ENCODE measurements at places on chromosomes 6 and 20.
A peak's percentile ranks its signal among the peaks of the same experiment; 100 is the strongest.

- DNase-seq = no peak
These were observed 11.4 kb downstream of the SYTL3 start for GRCh38 chr6:158661156-158661685.

DNA sequence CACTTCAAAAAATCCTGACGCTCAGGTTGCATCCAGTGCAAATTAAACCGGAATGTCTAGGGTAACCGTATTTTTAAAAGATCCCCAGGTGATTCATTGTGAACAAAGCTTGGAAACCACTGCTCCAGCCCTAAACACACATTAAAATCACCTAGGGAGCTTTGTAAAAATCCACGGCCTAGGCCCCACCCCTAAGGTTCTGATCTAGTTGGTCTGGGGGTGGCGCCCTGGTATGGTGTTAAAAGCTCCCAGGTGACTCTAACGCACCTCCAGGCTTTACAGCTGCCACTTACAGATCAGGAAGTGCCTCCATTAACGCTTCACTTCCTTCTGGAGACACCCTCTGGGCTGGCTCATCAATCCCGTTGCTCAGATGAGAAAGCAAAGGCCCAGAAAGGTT is 92.2 kb downstream of the GRM4 start:
- no peak for DNase-seq

GRCh38 chr6:146026873-146027272 is 2.0 kb upstream of the GRM1 start:
- no peak for DNase-seq

DNA sequence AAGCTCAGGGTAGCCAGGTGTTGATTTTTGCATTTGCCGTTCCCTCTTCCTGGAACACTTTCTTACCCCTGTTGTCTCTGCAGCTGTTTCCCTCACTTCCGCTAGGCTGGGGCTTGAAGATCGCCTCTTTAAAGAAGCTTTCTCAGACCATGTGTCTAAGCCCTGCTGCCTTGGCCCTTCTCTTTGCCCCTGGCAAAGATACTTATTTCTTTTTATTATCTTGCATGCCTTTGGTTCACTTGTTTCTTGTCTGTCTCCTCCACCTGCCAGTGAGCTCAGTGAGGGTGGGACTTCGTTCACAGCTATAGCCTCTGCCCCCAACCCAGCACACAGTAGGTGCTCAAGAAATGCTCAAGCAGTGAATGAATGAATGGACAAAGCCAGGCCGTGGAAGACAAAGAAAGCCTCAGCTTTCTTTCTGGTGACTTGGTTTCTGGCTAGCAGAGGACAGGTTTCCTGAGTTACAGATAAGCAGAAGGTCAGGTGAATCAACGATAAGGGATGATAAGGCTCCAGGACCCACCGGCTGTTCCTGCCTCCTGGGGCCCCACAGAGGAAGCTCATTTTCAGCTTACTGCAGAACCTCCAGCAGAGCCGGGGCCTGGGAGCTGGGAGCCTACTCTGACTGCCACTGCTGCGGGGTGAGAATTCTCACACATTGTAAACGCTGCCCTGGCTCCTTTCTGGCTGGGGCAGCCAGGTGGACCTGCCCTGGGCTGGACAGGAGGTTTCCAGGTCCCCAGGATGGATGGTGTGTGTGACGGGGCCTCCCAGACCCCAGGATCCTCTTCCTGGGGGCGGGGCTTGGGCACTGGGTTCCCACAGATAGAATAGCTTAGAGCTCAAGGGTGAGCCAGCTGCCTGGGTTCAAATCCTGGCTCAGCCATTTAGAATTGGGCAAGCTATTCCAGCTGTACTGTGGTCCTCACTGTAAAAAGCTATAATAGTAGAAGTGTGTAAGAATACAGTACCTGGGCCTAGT is 29.8 kb downstream of the SNAI1 start:
- DNase-seq = no peak

GRCh38 chr20:33281550-33282146 is 1.4 kb upstream of the BPIFB1 start:
- DNase-seq = no peak

DNA sequence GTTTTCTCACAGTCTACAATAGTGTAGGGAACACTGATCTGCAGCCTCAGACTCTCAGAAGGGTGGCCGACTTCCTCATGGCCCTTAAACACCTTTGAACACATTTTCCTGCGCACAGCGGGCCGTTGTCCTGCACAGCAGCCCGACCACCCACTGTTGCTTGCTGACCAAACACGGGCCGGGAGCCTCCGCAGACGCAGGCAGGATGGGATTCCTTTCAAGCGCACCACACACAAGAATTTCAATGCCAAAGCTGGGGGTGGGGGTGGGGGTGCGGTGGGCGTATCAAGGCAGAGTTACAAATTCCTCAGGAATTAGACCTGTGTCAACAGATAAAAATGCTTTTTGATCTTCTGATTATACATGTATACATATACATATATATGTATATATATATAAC is 74.5 kb downstream of the HUS1B start:
- DNase-seq = no peak

- no peak for DNase-seq
These were observed 88.6 kb downstream of the WASF1 start for GRCh38 chr6:110090876-110091275.

GRCh38 chr6:22067671-22068070 is 229.2 kb downstream of the PRL start:
- DNase-seq = no peak

DNA sequence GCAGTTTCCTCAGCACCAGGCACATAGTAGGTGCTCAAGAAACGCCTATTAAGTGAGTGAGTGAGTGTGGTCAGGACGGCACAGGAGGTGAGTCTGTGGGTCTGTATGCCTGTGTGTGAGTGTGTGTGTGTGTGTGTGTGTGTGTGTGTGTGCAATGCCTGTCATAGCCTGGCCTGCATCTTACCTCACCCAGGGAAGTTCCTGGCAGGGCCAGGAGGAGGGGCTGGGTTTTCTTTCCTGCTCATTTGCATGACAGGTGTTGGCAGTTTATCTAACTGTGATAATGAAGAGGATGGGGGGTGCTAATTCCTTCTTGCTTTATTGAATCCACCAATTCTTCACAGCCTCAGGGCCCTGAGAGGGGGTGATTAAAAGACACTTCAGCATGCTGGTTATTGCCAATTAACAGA is 146.7 kb upstream of the MLN start:
- no peak for DNase-seq

GRCh38 chr6:135280375-135281136 is 99.4 kb downstream of the MYB start:
- DNase-seq = no peak

GRCh38 chr6:158780246-158780884 is 38.8 kb downstream of the EZR start:
- no peak for DNase-seq

GRCh38 chr6:72619883-72620696 is 1.8 kb upstream of the KCNQ5 start:
- DNase-seq = no peak

DNA sequence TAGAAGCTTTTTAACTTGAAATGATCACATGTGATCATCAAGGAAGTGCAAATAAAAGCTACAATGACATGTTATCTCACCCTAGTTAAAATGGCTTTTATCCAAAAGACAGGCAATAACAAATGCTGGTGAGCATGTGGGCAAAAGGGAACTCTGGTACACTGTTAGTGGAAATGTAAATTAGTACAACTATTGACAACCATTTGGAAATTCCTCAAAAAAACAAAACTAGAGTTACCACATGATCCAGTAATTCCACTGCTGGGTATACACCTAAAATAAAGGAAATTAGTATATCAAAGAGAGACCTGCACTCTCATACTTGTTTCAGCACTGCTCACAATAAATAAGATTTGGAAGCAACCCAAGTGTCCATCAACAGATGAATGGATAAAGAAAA is 108.7 kb downstream of the HTR1B start:
- no peak for DNase-seq

GRCh38 chr6:23087471-23087870 is 518.1 kb downstream of the HDGFL1 start:
- no peak for DNase-seq

- peak; percentile 48 for DNase-seq
These were observed 62.3 kb upstream of the SNX9 start for GRCh38 chr6:157760589-157761330.

DNA sequence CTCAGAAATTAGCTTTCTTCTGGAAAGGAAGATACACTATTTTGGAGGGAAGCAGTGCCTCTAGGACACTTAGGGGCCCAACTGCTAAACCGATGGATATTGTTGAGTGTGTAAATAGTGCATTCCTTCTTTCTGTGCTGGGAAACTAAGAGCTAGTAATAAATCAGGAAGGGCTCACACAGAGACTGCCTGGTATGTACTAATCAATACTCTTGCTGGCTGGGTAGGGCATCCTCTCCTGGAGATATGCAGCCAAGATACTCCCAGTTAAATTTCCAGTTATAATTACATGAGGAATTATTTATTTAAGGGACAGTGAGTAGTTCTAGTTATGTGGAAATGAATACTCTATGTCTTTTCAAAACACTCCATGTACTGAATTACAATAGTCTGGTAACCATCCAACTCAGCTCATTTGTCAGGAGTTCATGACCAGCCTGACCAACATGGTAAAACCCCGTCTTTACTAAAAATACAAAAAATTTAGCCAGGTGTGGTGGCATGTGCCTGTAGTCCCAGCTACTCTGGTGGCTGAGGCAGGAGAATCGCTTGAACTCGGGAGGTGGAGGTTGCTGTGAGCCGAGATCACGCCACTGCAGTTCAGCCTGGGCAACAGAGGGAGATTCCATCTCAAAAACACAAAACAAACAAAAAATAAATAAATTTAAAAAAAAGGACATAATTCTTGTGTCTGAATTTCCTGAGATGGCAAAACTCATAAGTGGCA is 100.0 kb downstream of the OR2B2 start:
- no peak for DNase-seq

DNA sequence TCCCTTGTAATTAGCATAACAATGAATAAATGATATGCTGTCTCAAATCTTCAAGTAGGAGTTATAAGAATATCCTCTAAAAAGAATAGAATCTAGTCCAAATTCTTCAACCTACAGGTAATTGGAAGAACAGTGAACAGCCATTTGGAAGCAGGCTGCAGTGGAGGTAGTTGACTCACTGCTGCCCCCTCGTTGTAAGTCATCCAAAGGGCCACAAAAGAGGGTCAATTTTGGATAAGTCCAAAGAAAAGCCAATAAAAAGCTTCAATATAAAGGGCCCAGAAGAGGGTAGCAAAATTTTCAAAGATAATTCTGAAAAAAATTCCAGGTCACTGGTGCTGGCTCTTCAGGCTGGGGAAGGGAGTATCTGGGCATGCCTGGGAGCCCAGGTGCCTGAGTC is 60.8 kb upstream of the SSTR4 start:
- no peak for DNase-seq

- DNase-seq = no peak
These were observed 13.5 kb downstream of the ZC2HC1B start for GRCh38 chr6:143877584-143878271.

Measured in amniotic stem cell (primary cell).